HEK293T (cell line): ENCODE measurements at places on chromosomes 2 and 18.

- DNase-seq = no peak
These were observed 271.4 kb downstream of the GALNT13 start for GRCh38 chr2:154143105-154143504.

- DNase-seq = no peak
These were observed 47.4 kb downstream of the LRPPRC start for GRCh38 chr2:43948370-43948769.

- no peak for DNase-seq
These were observed 5.2 kb upstream of the RUFY4 start for GRCh38 chr2:218063896-218064295.

DNA sequence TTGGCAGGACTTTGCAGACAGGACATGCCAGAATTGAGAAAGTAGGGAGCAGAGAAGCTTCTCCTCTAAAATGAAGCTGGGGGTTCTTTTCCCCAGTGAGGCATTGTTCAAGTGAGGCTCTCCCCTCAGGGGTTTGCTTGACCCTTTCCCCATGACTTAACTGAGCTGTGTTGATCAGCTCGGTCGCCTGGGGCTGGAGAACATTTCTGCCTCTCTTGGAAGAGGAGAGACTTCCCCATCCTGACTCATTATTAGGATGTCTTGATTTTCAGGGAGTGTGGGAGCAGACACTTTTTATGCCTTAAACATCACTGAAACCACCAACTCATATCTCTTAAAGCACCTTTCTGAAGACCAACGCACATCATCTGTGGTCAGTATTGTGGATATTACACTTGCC is 27.9 kb upstream of the GLI2 start:
- no peak for DNase-seq
